ENCODE measurements at places on chromosomes 7 and 10. TPM values are rescaled to one million over a fixed set of nuclear protein-coding genes. Genes with fewer than 3 reads are reported as not detected.

DNA sequence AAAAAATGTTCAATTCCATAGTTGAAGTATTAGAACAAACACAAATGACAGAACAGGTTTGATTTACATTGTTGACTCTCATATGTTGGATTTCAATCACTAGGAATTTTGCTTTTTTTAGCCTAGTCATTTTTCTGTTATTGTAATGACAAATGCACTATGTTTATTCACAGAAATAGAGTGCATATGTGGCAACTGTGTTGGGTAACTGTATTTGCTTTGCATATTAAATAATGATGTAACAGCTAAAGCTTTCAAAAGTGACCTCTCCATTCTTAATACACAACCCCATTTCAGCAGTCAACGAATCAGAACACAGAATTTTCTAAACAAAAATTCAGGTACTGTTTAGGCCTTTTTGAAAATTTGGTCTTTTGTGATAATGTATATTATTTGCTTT lies 54.0 kb upstream of the SLC26A5 start:
- no peak overlapping the region for H3K27ac ChIP-seq
- H3K36me3 ChIP-seq, result no peaks in the 10 kb centered on the region
- no peak overlapping the region for H3K4me3 ChIP-seq
- DNase-seq, result no peak
- H3K27me3 ChIP-seq, result no peaks in the 10 kb centered on the region

GRCh38 chr7:39754326-39755120 lies 131.2 kb downstream of the RALA start:
- peak overlapping the region; percentile 29 for H3K4me3 ChIP-seq
- H3K27me3 ChIP-seq, result no peaks in the 10 kb centered on the region
- no peaks in the 10 kb centered on the region for H3K36me3 ChIP-seq
- H3K27ac ChIP-seq, result peak overlapping the region; percentile 86
- peak; percentile 79 for DNase-seq

WNT8B gene
- not detected for total RNA-seq

DNA sequence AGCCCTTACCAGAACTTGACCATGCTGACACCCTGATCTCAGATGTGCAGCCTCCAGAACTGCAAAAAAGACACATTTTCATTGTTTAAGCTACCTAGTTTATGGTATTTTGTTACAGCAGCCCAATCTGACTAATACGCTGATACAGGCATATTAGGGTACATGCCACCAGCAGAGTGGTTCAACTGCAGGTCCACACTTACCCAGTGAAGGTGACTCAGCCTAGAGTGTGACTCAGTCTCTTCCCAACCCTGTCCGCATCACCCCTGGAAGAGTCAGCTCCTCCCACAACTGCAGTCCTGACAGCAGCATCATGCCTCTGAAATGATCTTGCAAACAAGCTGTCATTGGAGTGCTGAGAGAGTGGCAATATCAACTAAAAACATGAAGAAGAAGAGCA lies 30.8 kb upstream of the GOT1 start:
- peaks cover 2% of the 10 kb centered on the region for H3K27me3 ChIP-seq
- no peak overlapping the region for H3K27ac ChIP-seq
- H3K4me3 ChIP-seq, result no peak overlapping the region
- no peaks in the 10 kb centered on the region for H3K4me1 ChIP-seq
- DNase-seq, result peak; percentile 32

- H3K27me3 ChIP-seq, result no peaks in the 10 kb centered on the region
- no peak overlapping the region for H3K27ac ChIP-seq
- no peaks in the 10 kb centered on the region for H3K36me3 ChIP-seq
- no peak overlapping the region for H3K4me3 ChIP-seq
These were observed 36.6 kb downstream of the PRKCQ start for GRCh38 chr10:6543431-6544005.

GRCh38 chr7:27295236-27295635 lies 52.6 kb downstream of the EVX1 start:
- H3K4me1 ChIP-seq, result no peaks in the 10 kb centered on the region
- H3K27ac ChIP-seq, result no peak overlapping the region
- H3K27me3 ChIP-seq, result no peaks in the 10 kb centered on the region
- H3K36me3 ChIP-seq, result no peaks in the 10 kb centered on the region
- H3K4me3 ChIP-seq, result no peak overlapping the region

GRCh38 chr7:148575640-148576411 lies 14.7 kb upstream of the C7orf33 start:
- DNase-seq, result peak; percentile 15
- no peaks in the 10 kb centered on the region for H3K27me3 ChIP-seq
- H3K4me1 ChIP-seq, result no peaks in the 10 kb centered on the region

DNA sequence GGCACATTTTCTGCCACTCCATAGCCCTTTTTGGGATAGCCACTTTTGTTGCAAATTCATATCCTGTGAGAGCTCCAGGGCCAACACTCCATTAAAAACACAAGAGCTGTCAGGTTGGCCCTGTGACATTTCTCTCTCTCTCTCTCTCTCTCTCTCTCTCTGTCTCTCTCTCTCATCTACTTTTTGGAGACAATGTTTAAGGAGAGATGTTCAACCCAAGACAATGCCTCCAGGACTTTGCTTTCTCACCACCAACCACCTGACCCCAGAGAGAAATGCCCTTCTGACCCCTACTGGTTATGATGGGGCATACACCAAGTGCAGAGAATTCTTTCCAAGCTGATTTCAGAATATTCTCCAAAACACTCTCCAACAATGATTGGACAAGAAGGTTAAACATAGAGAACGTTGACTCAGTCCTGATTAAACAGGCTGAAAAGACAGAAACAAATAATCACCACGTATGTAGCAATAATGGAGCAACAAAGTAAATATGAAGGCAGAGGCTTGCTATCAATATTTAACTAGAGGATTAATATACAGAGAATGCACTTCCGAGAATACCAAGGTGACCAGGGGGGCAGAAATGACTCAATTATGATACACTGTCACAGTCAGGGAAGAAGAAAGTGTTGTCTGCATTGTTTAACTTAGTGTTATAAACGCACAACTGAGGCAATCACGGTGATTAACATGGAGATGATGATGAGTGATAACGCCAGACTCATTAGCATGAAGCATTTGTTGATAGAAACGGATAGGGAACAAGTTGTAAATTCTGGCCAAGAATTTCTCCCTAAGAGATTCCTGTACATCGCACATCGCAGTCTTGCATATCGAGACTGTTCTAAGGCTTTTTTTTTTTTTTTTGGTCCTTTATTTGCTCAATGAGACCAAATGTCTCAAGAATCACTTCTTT lies 178.5 kb downstream of the NRP1 start:
- H3K4me1 ChIP-seq, result peaks cover 19% of the 10 kb centered on the region
- peak; percentile 70 for DNase-seq
- H3K36me3 ChIP-seq, result no peaks in the 10 kb centered on the region
- H3K4me3 ChIP-seq, result no peak overlapping the region
- peak overlapping the region; percentile 36 for H3K27ac ChIP-seq
- no peaks in the 10 kb centered on the region for H3K27me3 ChIP-seq

MCMBP gene
- 40.9 TPM for total RNA-seq

DNA sequence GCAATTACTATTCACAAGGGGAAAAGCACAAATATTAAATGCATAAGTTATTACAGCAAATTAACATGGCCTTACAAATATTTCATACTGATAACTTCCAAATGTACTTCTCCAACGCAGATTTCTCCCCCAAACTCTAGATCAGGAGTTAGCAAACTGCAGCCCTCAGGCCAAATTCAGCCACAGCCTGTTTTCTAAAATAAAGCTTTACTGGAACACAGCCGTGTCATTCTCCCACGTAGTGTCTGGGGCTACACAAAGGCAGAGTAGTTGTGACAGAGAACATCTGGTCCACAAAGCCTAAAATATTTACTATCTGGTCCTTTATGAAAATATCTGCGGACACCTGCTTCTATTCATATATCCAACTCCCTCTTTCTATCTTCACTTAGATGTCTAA lies 151.8 kb upstream of the AHR start:
- no peak for DNase-seq
- H3K27ac ChIP-seq, result no peak overlapping the region
- H3K4me3 ChIP-seq, result no peak overlapping the region
- no peaks in the 10 kb centered on the region for H3K36me3 ChIP-seq

GRCh38 chr7:83468251-83468739 lies 180.6 kb downstream of the SEMA3E start:
- peaks cover 14% of the 10 kb centered on the region for H3K4me1 ChIP-seq
- DNase-seq, result peak; percentile 98
- H3K27ac ChIP-seq, result peak overlapping the region; percentile 91
- peak overlapping the region; percentile 3 for H3K4me3 ChIP-seq
- no peaks in the 10 kb centered on the region for H3K36me3 ChIP-seq

CRPPA gene
- total RNA-seq, result 3.9 TPM

PON3 gene
- total RNA-seq, result not detected

DNA sequence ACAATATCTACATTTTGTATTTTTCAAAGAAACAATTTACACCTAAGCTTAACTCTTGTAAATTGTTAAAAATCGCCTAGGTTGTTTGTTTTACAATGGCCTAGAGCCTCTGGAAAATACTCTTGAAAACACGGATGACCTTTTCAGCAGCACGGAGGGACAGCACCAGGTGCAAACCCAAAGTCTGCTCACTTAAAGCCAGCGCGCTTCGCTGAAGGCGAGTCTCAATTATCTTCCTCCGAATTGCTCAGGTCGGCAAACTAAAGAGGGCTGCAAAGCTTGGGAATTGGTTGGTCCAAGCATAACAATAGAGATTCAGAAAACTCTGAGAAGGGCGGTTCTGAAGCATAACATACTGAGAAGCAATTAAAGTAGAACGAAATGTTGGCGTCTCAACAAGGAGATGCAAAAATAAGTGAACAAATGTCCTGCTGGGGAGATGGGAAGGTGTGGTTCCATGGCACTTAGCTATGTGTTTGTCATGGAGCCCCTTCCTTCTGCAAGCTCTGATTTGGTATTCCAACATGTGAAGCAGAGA lies 139.9 kb upstream of the PITRM1 start:
- no peak for DNase-seq
- peaks cover 3% of the 10 kb centered on the region for H3K27me3 ChIP-seq
- no peak overlapping the region for H3K27ac ChIP-seq
- H3K4me1 ChIP-seq, result peaks cover 3% of the 10 kb centered on the region

- H3K4me3 ChIP-seq, result no peak overlapping the region
- no peak for DNase-seq
- H3K27ac ChIP-seq, result no peak overlapping the region
- no peaks in the 10 kb centered on the region for H3K36me3 ChIP-seq
- no peaks in the 10 kb centered on the region for H3K27me3 ChIP-seq
- no peaks in the 10 kb centered on the region for H3K4me1 ChIP-seq
These were observed 229.7 kb downstream of the TSPAN12 start for GRCh38 chr7:120628251-120628650.

DNA sequence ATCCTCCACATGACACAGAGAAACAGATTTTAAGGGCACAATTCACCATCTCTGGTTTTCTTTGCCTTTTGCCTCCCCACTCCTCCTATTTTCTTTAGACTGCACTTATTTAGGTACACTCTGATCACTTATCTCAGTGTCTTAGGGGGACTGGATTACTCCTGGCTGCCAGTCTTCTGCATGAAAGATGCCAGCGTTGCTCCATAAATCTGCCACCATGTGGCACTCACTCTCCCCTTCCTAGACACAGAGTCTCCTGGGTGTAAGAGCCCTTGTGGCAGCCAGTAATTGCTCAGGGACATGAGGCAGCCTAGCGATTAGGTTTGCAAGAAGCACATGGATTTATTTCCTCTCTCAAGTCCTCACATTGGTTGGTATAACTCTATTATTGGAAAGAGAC lies 34.5 kb upstream of the RBM20 start:
- H3K4me1 ChIP-seq, result no peaks in the 10 kb centered on the region
- H3K4me3 ChIP-seq, result no peak overlapping the region
- H3K27ac ChIP-seq, result no peak overlapping the region
- peaks cover 5% of the 10 kb centered on the region for H3K27me3 ChIP-seq
- DNase-seq, result no peak
- H3K36me3 ChIP-seq, result peaks cover 10% of the 10 kb centered on the region

- DNase-seq, result no peak
- no peaks in the 10 kb centered on the region for H3K36me3 ChIP-seq
- H3K4me1 ChIP-seq, result no peaks in the 10 kb centered on the region
- no peak overlapping the region for H3K27ac ChIP-seq
- H3K4me3 ChIP-seq, result no peak overlapping the region
These were observed 13.6 kb downstream of the SPOCK2 start for GRCh38 chr10:72074574-72075375.

GRCh38 chr7:105136221-105136620 lies 122.2 kb downstream of the KMT2E start:
- peaks cover 7% of the 10 kb centered on the region for H3K36me3 ChIP-seq
- H3K27me3 ChIP-seq, result no peaks in the 10 kb centered on the region
- H3K4me1 ChIP-seq, result no peaks in the 10 kb centered on the region
- no peak overlapping the region for H3K4me3 ChIP-seq
- no peak overlapping the region for H3K27ac ChIP-seq

DNA sequence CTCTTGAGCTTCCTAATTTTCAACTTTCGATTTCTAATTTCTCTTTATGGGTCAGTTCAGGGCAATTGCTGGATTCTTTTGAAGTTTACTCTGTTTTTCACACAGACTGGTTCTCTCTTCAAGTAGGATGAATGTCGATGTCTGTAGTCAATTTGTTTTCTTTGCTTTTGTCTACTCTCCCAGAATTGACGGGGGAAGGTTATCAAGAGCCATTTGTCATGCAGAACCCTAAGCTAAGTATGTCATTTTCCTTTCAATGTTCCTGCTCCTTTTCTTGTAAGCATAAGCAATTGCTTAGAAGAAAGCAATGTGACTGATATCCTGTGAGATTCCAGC lies 53.7 kb downstream of the SLC39A12 start:
- no peaks in the 10 kb centered on the region for H3K36me3 ChIP-seq
- peaks cover 22% of the 10 kb centered on the region for H3K4me1 ChIP-seq
- peak overlapping the region; percentile 49 for H3K27ac ChIP-seq
- no peaks in the 10 kb centered on the region for H3K27me3 ChIP-seq
- DNase-seq, result no peak

DNA sequence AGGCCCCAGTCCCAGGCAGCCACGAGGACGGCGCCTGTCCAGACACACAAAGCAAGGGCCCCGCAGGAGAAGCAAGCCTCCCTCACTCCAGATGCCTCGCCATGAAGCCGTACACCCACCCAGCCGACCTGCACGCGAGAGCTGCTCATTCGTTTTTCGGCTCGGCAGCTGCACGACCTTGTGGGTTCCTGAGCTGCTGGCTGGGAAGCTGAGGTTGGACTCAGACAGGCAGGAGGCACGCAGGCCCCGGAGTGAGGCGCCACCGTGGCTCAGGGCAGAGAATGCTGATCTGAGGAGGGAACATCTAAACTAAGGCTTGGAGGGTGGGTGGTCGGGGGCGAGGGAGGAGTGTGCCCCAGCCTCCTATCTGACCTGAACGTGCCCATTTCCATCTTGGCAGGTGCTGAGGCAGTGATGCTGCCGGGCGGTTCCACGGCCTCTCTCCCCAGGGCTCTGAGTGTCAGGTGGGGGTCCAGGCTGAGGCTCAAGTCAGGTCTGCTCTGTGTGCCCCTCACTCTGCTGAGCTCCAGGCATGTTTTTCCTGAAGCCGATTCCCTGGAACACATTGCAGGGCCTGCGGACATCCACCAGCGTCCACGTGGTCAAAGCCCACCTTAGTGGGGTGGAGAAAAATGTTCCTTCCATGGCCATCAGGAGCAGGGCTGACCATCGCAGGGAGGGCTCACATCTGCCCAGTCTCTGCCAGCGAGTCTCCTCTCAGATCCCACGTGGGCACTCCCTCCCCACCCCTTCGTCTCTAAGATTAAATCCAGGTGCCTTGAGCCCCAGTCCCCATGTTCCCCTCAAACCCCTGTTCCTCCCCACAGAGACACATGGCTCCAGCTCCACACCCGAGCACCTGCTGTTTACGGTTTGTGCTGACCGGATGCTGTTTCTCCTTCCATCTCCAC lies 28.1 kb upstream of the FAM20C start:
- peaks cover 11% of the 10 kb centered on the region for H3K27me3 ChIP-seq
- H3K4me3 ChIP-seq, result no peak overlapping the region
- no peak overlapping the region for H3K27ac ChIP-seq
- H3K36me3 ChIP-seq, result no peaks in the 10 kb centered on the region

Data from astrocyte (in vitro differentiated cells and primary cell).